Stimulated activated CD8-positive, alpha-beta memory T cell treated with anti-CD3 and anti-CD28 coated beads, Interleukin-15, amount 100 ng/mL, for 48 hours (primary cell): ENCODE measurements at places on chromosomes 4 and X.

GRCh38 chrX:48945517-48946348 lies 11.7 kb downstream of the OTUD5 start:
- no peak for DNase-seq

DNA sequence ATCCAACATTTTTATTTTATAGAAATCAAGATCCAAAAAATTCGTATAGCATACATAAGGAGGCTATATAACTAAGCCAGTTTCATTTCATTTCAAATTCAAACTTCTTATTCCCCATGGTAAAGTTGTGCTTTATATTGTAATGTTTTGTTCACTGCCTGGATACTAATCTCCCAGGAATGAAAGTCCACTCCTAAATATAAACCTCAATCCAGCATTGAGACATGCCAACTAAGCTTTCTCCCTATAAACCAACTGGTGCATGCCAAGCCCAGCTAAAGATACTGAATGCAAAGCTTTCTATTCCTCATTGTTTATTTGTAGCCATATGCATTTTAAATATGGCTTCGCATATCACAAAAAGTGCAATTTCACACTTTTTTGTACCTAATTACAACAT lies 63.8 kb upstream of the INPP4B start:
- DNase-seq = no peak

- no peak for DNase-seq
Measured at GRCh38 chrX:118239178-118239870, 106.6 kb upstream of the WDR44 start.

DNA sequence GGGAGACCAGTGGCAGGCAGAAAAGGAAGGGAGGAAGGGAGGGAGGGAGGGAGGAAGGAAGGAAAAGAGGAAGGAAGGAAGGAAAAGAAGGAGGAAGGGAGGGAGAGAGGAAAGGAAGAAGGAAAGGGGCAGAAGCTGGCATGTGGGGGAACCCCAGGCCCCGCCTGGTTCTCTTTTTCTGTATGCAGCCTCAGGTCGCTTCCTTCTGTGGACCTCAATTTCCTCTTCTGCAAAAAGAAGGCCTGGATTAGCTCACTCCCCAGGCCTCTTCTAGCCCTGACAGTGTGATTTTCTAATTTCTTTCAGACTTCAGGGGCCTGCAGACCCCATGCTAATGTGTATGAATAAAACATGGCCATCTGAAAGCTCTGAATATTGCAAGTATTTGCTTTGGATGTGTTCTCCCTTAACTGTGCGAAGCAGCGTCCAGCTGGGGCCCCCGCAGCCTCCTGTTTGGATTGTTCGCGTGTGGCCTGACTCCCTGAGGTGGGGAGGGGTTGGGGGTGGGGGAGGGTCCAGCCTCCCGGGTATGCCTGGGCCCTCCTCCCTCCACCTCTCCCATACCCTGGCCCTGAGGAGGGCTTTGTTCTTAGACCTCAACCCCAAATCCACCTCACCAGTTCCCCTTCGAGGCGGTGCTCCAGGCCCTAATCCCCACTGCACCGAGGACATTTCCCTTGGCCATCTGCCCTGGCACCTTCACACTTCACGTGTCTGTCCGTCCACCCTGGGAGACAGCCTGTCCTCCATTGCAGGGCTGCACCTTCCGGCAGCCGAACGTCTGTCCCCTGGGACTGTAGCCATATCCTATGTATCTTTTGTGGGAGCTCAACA lies 199.9 kb upstream of the ATP6AP2 start:
- no peak for DNase-seq

DNA sequence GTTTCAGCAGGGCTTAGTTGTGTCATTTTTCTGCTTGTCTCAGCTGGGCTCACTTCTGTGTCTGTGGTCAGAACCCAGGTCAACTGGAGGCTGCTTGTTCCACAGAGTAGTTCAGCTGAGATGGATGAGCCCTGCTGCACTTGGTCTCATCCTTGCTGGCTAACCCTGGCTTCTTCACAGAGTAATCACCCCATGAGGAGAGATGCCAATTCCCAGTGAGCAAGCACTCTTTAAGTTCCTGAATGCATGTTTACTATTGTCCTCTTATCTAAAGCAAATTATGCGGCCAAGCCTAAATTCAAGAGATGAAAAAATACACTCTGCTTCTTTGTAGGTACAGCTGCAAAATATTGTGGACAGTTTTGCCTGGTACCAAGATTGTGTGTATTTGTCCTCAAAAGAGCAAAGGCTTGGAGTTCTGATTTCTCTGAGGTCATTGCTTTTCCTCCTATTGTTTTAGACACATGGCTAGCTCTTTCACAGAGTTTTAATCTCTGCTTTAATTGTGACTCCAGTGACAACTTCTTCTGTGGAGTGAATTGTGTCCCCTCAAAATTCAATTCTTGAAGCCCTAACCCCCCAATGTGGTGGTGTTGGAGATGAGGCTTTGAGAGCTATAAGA lies 236.6 kb upstream of the ANKRD50 start:
- DNase-seq = no peak

DNA sequence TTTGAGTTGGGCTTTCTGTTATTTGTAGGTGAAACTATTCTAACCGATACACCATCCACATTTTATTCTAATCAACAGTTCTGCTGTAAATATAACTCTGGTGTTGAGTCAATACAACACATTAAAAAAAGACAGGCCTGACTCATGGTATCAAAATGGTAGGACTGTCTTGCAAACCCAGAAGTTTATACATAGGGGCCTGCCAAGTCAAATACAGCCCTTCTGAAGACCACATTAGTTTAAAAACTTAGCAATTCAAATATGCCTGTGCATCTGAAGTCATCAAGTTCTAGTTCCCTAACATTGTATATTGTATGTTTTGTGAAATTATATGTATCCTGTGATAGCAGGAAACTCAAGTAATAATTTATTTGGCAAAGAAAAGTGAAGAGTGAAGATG lies 24.4 kb upstream of the PDE5A start:
- no peak for DNase-seq

DNA sequence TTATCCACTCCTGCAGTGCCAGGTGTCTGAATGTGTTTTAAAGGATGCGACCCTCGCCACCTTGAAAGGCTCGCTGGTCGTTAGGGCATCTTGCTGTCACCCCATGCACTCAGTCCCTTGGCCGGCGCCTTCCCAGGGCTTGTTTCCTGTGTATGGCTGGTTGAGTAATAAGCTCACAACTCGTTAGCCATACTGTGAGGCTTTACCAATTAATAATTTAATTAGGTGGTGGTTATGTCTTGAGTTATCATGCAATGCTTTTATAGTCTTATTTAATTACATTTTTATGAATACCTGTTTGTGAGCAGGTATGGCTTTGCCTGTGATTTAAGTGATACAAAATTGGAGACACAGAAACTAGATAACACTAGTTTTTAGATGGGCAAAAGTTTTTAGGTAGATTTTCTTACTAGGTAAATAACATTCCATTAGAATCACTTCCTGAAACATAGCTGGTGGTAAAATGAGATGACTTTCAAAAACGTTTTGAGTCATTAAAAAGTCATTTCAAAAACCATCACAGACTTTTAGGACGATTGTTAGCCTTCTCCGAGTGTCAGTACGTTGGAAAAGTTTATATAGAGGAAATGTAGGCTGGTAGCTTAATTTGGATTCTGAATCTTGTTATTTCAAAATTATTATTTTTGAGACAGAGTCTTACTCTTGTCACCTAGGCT lies 18.2 kb downstream of the PTTG2 start:
- DNase-seq = no peak

GRCh38 chr4:65668201-65669089 lies 1.8 kb downstream of the EPHA5 start:
- DNase-seq = no peak

GRCh38 chr4:21879187-21879586 lies 69.4 kb downstream of the KCNIP4 start:
- no peak for DNase-seq

DNA sequence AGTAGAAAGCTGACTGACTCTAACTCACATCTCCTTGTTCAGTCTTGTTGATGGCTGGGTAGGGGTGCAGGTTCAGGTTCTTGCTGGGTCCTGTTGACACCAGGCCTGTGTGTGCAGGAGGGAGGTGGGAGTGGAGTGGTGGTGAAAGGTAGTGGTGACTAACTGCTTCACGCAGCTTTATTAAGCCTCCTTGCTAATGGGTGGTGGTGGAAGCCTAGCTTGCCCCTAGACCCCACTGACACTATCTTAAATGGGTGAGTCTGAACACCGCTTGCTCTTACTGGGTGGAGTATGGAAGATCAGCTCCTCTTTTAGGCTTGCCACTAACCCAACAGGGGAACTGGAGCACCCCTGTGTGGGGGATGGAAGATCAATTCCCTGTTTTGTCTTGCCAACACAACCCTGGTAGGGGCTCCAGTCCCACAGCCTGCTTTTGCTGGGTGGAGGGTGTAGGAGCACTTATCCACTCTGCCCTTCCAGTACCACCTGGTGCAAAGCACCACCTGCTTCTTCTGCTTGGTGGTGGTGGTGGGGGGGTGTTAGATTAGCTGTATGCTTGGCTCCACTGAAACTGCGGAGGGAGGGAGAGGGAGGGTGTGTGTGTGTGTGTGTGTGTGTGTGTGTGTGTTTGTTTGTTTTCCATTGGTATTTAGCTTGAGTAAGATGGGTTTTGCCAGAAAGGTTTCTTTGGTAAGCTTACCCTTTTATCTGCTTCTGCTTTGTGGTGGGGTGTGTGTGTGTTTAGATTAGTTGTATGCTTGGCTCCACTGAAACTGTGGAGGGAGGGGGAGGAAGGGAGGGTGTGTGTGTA lies 25.6 kb downstream of the KDM6A start:
- no peak for DNase-seq
